ENCODE measurements at places on chromosomes 5 and 9.

GRCh38 chr5:92309336-92309991, 926.3 kb upstream of the ARRDC3 start:
- DNase-seq, result no peak

GRCh38 chr9:34413231-34413852, 36.6 kb upstream of the MYORG start:
- DNase-seq, result no peak

DNA sequence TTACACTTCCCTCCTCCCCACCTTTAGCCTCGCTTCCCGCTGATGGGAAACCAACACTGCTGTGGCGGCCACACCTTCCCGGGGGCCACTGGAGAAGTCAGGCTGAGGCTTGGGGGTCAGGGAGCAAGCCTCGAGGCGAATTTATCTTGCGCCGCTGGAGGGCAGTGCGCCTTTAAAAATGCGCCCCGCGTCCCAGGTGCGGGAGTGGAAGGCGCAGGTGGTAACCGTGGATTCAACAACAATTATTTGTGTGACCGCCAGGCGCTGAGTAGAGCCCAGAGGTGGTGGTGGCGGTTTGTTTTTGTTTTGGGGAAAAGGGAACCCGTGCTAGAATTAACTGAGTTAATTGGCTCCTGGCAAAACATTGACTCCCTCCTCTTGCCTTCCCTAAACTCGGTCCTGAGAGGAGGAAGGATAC, 1.1 kb downstream of the CFAP77 start:
- DNase-seq, result peak; percentile 60

GRCh38 chr5:172402531-172403188, 51.7 kb downstream of the SH3PXD2B start:
- no peak for DNase-seq

DNA sequence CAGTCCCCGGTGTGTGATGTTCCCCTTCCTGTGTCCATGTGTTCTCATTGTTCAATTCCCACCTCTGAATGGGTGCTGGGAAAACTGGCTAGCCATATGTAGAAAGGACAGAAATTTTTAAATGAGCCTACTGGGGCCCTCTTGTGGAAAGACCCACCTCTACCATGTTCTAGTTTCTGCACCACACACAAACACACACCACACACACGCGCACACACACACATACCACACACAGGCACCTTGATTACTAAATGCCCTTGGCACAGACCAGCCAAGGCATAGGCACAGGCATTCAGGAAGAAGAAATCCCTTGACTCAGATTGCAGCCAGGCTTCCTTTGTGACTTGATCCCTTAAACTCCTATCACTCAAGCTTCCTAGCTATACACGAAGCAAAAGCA, 60.5 kb downstream of the SIL1 start:
- DNase-seq, result no peak

GRCh38 chr9:133117271-133118178, 3.5 kb downstream of the RALGDS start:
- DNase-seq, result no peak

DNA sequence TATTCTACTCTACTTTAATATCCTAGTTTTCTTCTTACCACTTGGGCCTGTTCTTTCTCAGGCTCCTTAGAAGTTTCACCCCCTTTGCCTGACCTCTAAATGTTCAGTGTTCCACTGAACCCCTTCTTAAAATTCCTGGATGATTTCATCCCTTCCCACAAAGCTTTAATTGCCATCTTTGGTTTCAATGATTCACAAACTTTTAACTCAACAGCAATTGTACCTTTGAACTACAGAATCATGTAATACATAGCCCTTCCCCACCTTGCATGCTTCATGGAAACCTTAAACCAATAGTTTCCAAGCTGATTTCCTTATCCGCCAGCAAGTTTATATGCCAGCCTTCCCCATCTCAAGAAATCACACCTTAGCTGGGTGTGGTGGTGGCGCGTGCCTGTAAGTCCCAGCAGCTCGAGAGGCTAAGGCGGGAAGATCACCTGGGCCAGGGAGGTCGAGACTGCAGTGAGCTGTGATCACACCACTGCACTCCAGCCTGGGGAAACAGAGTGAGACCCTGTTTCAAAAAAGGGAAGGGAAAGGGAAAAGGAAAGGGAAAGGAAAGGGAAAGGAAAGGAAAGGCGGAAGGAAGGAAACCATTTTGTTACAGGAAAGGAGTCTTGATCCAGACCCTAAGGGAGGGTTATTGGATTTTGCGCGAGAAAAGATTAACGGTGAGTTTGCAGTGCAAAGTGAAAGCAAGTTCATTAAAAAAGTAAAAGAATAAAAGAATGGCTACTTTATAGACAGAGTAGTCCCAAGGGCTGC, 1023.7 kb upstream of the DMAC1 start:
- no peak for DNase-seq

DNA sequence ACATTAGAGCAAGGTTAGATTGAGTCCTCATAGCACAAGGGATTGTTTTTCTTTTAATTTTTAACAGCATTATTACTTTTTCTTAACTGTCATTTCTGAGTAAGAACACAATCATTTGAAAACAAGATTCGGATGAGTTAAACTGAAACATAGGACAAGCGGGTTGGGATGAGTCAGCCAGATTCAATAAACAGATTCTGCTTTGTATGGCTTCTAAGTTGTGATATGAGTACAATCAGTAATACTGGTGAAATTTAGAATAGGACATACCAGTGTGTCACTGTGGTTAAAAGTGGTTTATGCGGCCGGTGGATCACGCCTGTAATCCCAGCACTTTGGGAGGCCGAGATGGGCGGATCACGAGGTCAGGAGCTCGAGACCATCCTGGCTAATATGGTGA, 364.3 kb upstream of the CDH10 start:
- DNase-seq, result no peak

DNA sequence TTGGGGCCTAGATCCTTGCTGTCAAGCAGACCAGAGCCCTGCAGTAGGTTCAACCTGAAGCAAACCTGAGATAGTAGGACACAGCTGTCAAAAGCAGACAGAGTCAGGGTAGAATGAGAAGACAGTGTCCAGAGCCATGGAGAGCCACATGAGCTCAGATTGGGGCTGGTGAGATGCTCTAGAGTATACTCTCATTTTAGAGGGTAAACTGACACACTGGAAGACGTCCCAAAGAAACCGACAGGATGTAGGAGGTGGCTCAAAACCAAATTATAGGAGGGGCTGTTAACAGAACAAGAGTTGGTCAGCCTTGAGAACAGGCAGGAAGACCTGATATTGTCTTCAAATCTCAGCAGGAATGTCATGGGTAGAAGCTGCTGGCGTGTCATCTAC, 11.5 kb downstream of the CCDC69 start:
- no peak for DNase-seq

DNA sequence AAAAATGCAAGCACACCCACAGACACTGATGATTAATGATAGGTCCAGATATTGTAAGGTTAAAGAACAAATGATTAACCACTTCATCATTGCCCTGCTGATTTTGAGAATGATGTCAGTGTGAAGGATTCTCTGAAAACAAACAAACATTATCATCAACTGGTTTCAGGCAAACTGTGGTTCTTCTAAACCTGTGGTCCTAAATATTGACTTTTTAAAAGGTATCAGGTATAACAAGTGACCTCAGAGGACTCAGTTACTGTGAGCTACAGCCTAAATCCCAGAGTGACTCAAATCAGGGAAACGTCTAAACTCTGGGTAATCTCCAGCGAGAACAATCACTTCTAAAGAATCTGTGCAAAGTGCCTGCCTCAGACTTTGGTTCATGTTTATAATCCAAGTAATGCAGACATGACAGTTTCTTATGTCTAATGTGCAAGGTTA, 172.3 kb upstream of the CDH6 start:
- DNase-seq, result no peak

- DNase-seq, result no peak
Measured at GRCh38 chr9:84866396-84867175, 197.1 kb downstream of the NTRK2 start.

DNA sequence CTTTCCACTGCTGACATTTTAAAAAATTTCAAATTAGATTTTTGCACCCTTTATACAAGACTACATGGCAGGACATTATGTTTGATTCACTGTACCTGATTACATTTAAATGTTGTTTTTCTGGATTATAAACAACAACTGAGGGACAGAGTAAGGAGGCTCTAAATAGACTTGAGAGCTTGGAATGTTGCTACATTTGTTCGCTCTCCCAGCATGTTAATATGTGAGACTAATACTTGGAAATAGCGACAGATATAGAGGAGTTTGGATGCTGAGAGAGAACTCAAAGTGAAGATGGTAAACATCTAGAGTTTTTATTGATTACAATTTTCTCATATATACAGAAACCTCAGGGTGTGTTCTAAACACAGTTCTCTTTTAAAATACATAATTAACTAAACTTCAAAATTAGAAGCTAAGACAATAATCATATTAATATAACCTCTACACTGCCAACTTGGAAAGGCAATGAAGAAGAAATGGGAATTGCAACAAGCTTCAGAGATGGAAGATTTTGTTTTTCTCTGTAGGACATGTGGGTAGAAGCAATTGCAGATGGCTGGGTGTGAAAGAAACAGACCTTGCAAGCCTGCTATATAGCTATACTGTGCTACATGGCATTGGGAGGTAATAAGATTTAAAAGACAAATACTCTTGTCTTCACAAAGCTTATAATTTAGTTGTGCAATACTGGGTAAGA, 1.4 kb upstream of the NDFIP1 start:
- no peak for DNase-seq

DNA sequence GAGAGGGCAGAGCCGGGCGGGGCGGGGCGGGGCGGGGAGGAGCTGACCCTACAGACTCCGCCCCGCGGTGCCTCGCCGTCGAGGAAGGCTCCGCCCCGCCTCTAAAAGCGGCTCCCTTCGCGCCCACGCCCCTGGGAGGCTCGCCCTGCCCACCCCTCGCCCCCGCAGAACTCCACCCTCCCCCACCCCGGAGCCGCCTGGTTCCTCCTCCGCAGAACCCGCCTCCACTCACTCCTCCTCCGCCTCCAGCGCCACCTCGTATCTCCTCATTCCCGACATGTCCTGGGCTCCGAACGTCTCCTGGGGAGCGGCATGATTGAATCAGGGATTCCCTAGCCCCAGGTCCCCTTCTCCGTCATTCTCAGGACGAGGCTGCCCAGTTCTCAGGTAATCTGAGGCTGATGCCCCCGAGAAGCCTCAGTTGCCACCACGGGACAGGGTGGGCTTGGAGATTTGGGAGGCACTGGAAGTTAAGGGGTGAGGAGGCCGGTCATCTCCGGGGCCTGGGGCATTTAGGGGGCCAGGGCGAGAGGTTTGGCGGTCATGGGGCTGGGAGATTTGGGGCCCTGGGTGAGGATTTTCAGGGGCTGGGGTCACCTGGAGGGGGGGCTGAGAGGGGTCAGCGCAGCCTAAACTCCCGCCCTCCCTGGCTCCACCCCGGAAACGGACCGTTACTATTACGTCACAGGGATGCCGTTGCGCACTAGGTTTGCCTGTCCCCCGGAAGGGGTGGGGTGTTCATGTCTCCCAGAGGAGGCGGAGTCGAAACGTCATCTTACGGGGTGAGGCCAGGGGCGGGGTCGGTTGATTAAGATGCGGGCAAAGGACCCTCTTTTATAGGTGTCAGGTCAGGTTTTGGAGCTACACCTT, 3.2 kb upstream of the CCL27 start:
- DNase-seq, result peak; percentile 96

GRCh38 chr5:170648541-170648940, 135.0 kb upstream of the GABRP start:
- no peak for DNase-seq

GRCh38 chr9:93182572-93182971, 1.4 kb upstream of the WNK2 start:
- DNase-seq, result no peak

DNA sequence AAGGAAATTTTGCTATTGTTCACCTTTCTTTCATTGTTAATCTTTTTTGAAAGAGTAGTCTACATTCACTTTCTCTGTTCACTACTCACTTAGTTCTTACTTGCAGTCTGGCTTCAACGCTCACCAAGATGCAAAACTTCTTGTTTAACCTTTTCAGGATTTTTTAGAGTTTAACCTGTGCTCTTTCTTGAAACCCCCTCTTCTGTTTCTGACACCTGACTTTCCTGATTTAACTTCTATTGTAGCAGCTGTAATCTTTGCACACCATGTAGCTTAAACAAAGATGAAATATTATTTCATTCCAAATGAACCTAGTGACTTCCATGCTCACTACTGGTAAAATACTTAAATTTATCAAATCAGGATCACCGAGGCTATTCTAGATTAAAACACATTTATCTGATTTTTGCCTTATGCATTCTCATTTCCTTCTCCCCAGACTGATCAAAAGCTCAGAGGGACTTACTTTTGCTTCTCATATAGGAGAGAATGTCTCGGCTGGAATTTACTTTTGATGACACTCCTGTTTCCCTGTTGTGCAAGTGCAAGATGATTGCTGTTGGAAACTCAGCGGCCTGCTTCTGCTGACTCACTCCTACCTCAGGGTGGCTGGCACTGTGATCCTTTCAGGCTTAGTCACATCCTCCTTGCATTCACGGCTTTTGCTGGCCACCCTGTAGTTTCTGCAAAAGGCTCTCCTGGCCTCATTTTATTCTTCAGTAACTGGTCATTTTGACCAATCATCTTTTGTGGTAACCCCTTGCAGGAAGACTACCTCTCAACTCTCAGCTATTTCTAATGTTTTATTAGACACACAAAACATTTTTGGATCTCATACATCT, 109.3 kb upstream of the IFNE start:
- DNase-seq, result no peak

DNA sequence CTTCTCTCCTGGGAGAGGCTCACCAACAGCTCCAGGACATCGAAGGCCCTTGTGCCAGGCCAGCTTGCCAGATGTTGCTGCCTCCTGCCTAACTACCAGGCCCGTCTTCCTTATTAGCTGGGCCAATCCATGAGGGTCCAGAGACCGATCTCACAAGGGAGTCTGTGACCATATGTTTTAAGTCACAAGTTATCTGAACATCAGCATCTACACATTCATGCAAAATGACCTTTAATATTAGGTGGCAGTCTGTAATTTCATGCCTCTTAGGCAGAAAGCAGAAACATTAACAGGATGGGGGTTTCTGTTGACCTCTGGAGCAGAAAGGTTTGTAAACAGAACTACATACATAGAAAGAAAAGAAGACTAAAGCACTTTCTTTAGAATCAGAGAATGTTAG, 75.1 kb upstream of the SLC25A51 start:
- no peak for DNase-seq

GRCh38 chr5:104452550-104452949, 890.0 kb upstream of the NUDT12 start:
- no peak for DNase-seq

- DNase-seq, result peak; percentile 1
Measured at GRCh38 chr5:83927140-83927733, 206.6 kb upstream of the HAPLN1 start.

GRCh38 chr5:132446621-132447020, 44.0 kb downstream of the IRF1 start:
- DNase-seq, result no peak

DNA sequence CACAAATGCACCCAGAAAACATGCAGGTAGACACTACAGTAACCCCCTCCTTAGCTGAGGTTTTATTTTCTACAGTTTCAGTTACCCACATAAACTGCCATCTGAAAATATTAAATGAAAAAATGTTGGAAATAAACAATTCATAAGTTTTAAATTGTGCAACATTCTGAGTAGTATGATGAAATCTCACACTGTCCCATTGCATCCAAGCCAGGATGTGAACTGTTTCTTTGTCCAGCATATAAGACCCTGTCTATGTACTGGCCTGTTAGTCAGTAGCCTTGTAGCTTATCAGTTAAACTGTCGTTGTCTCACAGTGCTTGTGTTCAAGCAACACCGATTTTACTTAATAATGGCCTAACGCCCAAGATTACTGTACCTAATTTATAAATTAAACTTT, 630.5 kb downstream of the ANXA1 start:
- DNase-seq, result no peak

GRCh38 chr9:123584202-123585176, 228.5 kb downstream of the CRB2 start:
- no peak for DNase-seq

Measured in NCI-H1930 (cell line).